ENCODE measurements at places on chromosomes 16 and 17.

- no peak for DNase-seq
Measured at GRCh38 chr17:19273731-19274130, 36.6 kb downstream of the EPN2 start.

- no peak for DNase-seq
Measured at GRCh38 chr17:5211458-5211857, 19.8 kb upstream of the ZNF594 start.

DNA sequence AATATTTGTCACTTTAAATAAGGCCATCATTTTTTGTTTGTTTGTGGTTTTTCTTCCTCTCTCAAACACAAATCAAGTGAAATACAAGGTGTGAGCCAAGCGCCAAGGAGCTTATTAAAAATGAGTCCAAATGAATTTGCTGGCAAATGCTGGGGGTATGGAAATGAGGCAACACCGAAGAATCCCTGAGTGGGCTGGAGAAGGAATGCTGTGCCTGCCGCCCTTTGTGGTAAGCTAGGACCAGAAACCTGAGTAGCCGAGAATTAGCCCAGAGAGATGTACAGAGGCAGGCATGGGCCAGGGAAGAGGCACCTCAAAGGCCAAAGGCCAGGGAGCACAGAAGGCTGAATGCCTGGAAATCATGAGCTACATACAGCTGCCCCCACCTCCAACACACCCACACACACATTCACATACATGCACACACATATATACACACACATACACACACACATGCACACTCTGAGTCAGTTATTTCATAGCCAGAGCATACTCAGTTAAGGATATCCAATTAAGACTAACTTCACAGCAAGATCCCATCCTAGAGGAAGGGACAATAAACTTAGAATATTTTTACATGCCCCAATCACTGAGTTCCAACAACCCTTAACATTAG is 266.1 kb upstream of the DYNLRB2 start:
- no peak for DNase-seq

- DNase-seq: no peak
Measured at GRCh38 chr16:20799599-20799998, 6.7 kb downstream of the ERI2 start.

DNA sequence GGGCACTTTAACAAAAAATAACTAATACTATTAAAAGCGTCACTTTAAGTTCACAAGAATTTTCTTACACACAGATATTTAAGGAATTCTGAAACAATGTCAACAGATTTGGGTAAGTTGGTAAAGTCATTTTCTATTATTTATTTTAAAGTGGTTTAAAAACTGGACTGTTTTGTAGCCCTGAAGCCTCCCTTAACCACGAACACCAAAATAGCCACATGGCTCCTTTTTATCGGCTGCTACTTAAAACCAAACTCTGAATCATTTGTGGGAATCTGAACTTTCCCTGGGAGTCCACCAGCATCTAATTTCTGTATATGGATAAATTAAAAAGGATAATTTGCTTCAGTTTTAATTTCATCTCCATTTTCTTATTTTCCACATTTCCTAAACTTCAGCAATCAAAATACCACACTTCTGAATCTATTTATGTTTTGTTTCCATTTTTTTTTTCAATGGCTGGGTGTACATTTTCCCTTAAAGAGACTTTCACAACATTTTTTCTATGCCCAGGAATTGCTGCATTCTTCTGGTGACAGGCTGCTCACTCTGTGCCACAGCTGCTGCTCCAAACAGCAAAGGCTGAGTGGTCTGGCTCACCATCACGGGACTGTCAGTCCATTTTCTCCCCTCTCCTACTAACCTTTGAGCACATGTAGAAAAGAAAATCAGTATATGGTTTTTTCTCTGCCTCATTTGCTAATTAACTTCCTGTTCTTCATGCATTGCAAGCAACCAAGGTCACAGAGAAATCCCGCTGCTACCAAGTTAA is 255.5 kb upstream of the KCNJ16 start:
- no peak for DNase-seq

- no peak for DNase-seq
Measured at GRCh38 chr16:85144026-85144915, 32.0 kb upstream of the CIBAR2 start.

DNA sequence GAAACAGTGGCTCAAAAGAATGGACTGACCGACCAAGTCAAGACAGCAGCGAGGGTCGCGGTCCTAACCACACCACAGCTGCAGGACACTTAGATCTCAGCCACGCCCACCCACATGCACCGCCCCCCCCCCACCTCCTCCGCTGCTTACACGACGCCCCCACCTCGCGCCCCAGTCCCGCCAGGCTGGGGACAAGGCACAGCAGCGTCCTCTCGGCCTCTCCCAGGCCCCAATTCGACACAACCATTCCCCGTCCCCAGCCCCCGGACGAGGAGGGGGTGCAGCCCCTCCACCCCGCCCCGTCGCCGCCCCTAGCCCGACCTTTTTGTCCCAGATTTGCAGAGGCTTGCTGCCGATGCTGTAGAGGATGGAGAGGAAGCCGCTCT is 477 bp downstream of the CFAP20 start:
- DNase-seq: no peak

GRCh38 chr16:81307770-81308169 is 7.0 kb upstream of the GAN start:
- no peak for DNase-seq

GRCh38 chr16:68289621-68290329 is 21.0 kb downstream of the SLC7A6OS start:
- DNase-seq: no peak

- no peak for DNase-seq
Measured at GRCh38 chr16:78177987-78178386, 78.5 kb downstream of the WWOX start.

- no peak for DNase-seq
Measured at GRCh38 chr17:17774009-17774881, 62.5 kb downstream of the SREBF1 start.

DNA sequence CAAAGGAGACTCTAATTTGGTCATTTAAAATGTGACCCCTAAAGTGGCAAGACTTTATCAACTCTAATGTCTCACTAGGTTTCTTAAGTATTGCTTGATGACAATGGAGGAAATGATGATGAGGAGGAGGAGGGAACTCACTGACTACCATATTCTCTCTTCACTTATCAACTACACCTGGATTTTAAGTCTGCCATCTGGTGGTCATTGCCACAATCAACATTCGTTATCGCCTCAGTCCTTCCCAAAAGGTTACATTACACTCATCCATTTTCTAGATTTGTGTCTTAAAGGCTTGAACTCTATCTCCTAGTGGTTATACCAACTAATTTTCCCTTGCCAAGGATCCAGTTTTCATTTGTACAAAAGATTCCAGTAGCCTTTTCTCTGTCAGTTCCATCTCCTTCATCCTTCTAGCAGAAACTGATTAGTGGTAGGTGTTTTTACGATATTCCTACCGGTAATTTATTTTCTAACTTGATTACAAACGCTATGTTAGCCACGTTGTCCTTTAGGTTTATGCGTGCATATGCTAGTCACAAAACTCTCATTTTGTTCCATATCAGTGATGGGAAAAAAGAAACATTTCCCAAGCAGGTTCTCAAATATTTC is 114.6 kb upstream of the NOG start:
- DNase-seq: no peak

DNA sequence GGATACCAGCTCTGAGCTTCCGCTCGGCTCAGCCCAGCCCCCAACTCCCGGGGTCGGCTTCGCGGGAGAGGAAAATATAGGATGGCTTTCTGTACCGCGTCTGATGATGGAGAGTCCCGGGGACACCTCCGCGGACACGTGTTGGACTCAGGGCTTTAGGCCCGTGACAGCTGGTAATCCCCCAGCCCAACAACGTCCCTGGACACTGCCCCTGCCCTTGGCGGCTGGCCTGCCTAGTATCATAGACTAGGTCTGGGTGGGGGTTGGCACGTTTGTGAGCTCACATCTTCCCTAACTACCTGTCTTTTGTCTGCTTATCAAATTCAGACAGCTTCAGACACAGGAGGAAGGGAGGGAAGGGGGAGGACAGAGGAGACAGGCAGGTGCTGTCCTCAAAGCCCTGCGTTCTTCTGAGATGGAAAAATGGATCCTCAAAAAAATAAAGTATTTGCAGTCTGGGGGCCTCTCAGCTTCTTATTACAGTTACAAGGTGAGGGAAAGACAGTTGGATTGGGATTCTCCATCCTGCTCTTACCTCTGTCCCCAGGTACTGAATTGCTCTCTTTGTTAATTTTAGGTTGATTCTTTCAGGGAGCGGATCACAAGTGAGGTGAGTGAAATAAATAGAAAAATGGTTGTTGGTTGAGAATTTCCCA is 698 bp downstream of the PSME3 start:
- DNase-seq: no peak

GRCh38 chr16:10107081-10107480 is 75.1 kb downstream of the GRIN2A start:
- DNase-seq: no peak

- no peak for DNase-seq
Measured at GRCh38 chr17:68840073-68840472, 115.1 kb downstream of the ABCA8 start.

DNA sequence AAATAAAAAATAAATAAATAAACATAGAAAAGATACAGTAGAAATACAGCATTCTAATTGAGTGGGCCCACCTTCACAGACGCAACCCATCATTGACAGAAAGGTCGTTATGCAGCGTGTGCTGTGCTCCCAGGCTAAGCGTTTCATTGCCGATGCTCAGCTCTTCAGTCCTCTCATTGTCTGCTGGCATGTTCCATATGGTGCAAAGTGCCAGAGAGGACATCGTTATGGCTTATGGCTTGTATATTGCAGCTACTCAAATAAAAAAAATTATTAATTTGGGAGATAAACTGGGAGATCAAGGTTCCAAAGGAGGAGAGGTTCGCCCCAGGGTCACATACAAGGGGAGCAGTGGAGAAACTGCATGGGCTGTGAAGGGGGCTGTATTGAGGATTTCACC is 11.3 kb upstream of the UBALD2 start:
- DNase-seq: no peak

DNA sequence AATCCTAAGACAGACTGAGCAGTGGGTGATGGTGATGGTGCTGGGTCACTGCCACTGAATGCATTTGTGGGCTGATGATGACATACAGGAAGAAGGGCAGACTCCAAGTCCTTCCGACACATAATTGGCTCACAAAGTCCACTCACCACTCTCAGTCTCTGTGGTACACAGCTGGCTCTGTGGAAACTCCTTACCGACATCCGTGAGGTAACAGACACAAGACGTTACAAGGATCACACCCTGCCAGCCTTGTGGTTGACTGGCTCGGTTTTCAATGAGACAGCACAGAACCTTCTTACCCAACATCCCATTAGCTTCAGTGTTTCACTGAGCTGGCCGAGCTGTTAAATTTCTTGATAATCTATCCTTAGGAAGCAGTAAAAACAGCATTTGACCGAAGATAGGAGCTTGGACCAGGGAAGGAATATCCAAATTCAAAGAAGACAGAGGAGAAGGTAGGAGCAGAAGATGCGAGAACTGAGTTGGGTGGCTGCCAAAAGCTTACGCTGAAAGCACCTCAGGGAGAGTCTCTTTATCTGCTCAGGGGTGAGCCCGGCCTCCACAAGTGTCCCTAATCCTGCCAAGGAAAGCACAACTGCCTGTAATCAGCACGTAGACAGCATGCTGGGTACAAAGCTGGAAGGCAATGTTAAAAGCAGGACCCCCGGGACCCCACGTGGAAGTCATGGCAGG is 5.5 kb upstream of the MXRA7 start:
- DNase-seq: no peak

DNA sequence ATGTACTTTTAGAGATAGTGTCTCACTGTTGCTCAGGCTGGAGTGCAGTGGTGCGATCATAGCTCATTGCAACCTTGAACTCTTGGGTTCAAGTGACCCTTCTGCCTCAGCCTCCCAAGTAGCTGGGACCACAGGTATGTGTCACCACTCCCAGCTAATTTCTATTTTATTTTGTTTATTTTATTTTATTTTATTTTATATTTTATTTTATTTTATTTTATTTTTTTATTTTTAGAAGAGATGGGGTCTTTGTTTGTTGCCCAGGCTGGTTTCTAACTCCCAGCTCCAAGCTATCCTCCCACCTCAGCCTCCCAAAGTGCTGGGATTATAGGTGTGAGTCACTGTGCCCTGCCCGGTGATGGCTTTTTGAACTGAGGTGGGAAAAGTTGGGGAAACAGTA is 35.1 kb upstream of the HS3ST4 start:
- no peak for DNase-seq

- no peak for DNase-seq
Measured at GRCh38 chr16:62014319-62014923, 21.8 kb downstream of the CDH8 start.

DNA sequence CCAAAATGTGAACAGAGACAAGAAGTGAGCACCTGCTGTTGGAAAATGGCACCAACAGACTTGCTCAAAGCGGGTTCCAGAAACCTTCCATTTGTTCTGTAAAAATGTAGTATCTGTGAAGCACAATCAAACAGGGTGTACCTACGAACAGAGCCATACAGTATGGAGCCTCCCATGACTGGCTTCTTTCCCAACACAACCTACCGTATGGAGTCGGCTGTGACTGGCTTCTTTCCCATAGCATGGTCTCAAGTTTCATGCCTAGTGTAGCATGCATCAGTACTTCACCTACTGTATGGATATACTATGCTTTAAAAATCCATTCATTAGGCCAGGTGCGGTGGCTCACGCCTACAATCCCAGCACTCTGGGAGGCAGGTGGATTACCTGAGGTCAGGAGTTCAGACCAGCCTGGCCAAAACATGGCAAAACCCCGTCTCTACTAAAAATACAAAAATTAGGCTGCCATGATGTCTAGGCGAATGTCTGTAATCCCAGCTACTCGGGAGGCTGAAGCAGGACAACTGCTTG is 26.2 kb downstream of the YWHAE start:
- DNase-seq: no peak

GRCh38 chr17:69404399-69404798 is 10.1 kb upstream of the MAP2K6 start:
- no peak for DNase-seq

GRCh38 chr16:84714028-84714427 is 14.2 kb downstream of the USP10 start:
- DNase-seq: no peak

DNA sequence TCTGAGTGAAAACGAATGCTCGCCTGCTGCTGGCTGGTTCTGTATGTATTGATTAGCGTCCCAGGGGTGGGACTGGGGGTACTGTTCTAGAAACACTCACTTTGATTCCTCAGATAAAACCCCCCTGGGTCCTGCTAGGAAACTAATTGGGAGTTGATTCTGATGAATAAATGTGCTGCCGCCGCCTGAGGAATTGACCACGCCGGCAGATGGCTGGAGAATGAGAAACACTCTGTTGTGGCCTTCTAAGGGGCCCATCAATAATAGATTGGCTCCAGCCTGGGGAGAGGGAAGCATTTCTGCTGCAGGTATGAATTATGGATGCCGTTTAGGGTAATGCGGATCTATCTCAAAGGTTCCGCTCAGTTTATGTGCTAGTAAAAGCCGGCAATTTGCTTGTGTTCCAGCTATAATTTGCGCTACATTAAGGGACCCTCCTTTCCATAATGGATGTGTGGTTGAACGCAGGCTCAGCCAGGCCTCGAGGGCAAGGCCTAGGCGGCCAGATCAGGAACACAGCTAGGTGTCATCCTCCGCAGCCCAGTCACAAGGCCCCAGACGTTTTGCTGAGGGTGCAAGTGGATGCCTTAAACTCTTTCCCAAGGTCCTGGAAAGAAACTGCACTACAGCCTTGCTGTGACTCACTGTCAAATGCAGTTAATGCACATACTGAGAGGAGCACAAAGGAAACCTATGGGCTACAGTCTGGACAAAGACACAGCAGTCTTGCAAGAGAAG is 132.2 kb upstream of the HS3ST2 start:
- DNase-seq: no peak

- no peak for DNase-seq
Measured at GRCh38 chr16:29254676-29255495, 151.6 kb downstream of the NPIPB11 start.
